ENCODE measurements at places on chromosomes 3 and 15.

GRCh38 chr3:39327746-39328349, 1.7 kb upstream of the CCR8 start:
- no peak for DNase-seq

GRCh38 chr3:189513281-189514117, 117.7 kb upstream of the TP63 start:
- no peak for DNase-seq

DNA sequence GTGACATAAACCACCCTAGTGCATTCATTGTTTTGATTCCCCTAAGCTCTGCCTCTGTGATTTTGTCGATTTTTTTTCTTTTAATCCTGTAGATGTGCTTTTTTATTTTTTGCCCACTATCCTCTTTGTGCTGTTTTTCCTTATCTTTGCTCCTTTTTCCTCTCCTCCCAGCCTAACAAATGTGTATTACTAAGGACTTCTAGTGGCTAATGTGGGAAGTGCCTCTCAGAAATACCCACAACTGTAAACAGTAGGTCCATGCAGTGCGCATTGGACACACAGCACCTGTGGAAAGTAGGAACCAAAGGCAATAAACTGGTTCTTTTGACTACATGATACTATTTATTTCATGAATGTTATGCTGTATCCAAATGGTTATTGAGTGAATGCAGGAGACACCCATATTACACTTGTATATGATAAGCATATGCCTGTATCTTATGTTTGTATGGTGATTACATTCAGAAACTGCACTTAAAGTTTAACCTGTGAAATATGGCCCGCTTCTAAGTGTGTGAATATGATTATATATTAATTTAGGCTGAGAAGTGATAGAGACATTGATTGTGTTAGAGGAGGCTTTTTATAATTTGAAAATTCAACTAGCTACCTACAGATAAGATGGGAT, 147.8 kb downstream of the PLCL2 start:
- DNase-seq = no peak

- no peak for DNase-seq
These were observed 1.3 kb upstream of the ACKR2 start for GRCh38 chr3:42807929-42808328.

GRCh38 chr3:8164145-8164544, 337.5 kb upstream of the LMCD1 start:
- DNase-seq = no peak

GRCh38 chr15:77163781-77164384, 93.0 kb upstream of the TSPAN3 start:
- no peak for DNase-seq

DNA sequence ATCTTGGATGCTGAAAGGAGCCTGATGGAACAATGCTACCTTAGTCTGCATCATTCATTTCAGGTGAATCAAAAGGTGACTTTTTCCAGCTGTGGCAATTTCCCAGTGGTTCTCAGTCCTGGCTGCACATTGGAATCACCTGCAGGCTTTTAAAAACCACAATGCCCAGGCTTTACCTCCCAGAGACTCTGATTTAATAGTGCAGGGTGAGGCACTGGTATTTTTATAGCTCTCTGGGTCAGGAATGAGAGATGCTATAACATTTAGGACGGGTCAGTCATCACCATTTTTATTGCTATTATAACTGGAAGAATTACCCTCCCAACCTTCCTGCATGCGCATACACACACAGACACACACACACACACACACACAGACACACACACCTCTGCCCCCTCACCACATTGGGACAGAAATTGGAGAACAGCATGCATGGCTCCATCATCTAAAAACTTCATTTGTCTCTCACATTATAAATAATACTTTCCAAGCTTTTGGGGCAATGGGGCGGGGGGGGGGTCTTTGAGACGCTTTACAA, 41.1 kb downstream of the LARP6 start:
- no peak for DNase-seq

GRCh38 chr3:37272741-37273140, 98.4 kb upstream of the LRRFIP2 start:
- DNase-seq = no peak
